ENCODE measurements at places on chromosomes 2 and 18.

GRCh38 chr18:25284861-25285550 is 67.0 kb downstream of the ZNF521 start:
- DNase-seq: peak; percentile 61

DNA sequence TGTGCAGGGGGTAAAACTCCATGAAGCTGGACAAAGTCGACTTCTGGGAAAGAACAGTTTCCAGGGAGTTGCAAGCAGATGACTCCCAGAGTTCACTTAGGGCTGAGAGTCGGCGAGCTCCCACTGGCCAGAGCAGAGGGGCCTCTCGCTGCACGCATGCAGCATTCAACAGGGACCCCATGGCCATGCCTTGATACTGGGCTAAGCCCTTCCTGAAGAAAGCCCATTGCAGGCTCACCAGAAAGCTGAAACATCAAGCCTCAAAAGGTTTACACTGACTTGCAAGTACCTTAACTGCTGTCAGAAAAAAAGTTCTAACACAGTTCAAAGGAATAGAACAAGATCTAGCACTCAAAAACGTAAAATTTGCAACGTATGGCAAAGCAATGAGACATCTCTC is 56.4 kb downstream of the NDUFA10 start:
- DNase-seq: no peak

GRCh38 chr2:2701813-2702212 is 370.7 kb upstream of the MYT1L start:
- DNase-seq: no peak

DNA sequence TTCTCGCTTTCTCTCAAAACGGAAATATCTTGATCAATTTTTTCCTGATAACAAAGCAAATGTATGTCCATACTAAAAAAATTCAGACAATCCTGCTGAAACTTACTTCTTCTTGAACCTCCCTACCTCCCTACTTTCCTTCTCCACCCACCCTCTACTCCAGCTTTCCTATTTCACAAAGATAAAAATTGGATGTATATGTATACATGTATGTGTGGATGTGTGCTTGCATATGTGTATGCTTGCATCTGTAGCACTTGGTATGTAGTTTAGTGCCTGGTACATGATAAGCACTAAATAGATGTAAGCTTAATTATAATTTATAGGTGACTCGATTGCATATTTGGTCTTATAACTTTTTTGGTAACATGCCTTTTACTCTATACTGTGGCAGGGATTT is 167.5 kb upstream of the ITGA4 start:
- DNase-seq: no peak

DNA sequence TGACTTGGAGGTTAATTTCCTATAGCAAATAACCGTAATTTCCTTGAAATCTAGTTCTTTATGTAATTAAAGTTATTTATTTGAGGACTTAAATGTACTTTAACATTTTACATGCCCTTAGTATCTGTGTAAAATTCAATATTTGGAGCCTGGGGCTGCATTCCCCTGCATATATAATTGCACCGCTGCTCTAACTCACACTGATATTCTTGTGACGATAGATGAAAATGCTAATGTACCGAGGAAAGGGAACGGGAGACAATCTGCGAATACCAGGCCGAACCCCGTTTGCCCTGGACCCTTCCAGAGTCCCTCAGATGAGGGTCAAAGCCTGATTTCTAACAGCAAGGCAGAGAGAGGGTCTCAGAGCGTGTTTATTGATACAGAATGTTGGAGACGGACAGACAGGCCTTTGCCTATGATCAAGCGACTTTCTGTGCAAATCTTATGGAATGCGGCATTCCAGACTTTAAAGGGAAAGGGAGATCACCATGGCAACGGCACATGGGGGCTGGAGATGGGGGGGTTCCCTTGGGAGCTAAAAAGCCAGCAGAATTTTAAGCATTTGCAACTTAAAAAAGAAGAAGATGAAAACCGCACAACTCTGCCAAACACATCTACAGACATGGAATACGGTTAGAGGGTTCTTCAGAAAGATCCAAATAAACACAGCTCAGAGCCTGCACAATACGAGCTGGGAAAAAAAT is 57.6 kb upstream of the TWIST2 start:
- DNase-seq: peak; percentile 79

GRCh38 chr2:112889976-112890375 is 21.0 kb upstream of the IL37 start:
- no peak for DNase-seq

GRCh38 chr2:226300196-226300886 is 499.3 kb downstream of the IRS1 start:
- DNase-seq: no peak

- DNase-seq: no peak
These were observed 9.1 kb upstream of the UNC80 start for GRCh38 chr2:209762563-209762962.

DNA sequence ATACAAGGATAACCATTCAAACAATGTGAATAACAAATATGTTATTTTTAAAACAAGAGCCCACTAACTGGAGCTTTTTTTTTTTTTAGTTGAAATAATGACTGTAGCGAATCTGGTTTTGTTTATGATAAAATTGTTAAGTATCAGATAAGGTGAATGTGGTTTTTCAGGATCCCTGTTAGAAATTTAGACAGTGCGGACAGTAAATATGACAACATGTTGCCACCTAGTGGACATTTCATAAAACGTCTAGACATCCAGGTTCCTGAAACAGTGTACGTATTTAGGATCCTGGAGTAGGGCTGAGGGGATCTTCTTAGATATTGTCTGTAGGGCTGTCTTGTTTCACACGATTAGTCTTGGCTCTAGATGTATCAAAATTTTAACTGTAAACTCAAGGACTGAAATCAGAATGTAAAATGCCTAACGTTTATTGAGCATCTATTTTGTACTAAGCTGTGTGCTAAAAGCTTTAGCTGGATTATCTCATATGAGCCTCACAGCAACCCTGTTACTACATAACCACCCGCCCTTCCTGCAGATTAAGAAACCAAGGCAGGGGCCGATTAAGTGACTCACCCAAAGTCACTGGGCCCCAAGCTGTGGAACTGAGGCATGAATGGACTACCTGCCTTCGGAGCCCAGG is 23.9 kb upstream of the CCDC68 start:
- DNase-seq: peak; percentile 64

GRCh38 chr2:194815475-194815874 is 841.6 kb upstream of the SLC39A10 start:
- no peak for DNase-seq

GRCh38 chr2:241489088-241489487 is 19.3 kb downstream of the STK25 start:
- DNase-seq: no peak

GRCh38 chr2:169743549-169743948 is 9.9 kb downstream of the KLHL23 start:
- no peak for DNase-seq

DNA sequence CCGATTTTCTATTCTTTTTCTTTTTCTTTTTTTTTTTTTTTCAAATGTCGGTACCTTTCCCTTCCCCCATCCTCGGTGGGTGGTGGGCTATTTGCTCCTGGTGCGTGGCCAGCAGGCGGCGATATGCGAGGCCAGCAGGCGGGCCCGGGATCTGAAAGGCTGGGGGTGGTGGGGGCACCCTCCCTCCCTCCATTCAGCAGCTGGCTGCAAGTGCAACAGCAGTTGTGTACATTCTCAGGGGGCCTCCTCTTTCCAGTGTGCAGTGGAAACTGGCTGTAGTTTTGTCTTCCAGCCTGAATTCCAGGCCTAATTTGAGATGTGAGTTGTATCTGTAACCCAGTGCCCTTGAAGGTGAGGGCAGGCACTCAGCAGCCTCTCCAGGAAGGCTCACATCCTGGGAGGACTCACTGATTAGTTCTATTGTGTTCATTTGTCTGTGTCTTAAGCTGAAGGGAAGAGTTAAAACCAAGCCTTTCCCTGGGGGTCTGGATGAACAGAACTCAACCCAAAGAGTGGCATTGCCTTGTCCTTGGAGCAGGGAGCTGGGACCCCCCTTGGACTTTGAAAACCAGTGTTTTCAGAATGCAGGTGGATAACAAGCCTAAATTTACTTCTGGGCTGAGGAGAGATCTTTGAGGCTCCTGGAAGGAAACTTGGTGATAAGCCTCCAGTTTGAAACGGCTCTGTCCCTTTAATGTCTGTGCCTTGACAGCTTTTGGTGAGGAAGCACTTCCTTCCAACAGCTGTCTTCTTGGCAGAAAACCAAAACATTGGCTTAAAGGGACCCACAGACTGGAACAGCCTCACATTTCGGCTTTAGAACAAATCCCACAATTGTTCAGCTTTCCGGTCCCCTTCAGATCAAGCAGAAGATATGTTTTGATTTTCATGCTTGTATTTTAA is 3.3 kb downstream of the MYCN start:
- DNase-seq: no peak

GRCh38 chr2:84901593-84902120 is 3.8 kb upstream of the TMSB10 start:
- peak; percentile 76 for DNase-seq

DNA sequence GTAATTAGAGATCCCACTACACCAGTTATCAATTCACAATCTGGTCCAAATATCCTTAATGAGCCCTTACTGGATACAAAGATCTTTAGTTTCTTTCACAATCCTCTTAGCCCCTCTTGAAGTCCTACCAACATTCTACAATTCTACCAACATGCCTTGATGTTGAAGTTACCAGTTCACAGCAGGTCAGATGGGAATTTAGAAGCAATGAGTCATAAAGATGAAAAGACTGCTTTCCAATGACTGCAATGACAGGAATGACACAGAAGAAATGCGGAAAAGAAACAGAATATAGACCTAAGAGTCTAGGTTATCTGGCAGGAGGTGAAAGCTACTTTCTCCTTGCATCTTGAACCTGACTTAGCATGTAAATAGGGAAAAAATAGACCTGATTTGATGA is 24.5 kb downstream of the RTTN start:
- DNase-seq: peak; percentile 44

DNA sequence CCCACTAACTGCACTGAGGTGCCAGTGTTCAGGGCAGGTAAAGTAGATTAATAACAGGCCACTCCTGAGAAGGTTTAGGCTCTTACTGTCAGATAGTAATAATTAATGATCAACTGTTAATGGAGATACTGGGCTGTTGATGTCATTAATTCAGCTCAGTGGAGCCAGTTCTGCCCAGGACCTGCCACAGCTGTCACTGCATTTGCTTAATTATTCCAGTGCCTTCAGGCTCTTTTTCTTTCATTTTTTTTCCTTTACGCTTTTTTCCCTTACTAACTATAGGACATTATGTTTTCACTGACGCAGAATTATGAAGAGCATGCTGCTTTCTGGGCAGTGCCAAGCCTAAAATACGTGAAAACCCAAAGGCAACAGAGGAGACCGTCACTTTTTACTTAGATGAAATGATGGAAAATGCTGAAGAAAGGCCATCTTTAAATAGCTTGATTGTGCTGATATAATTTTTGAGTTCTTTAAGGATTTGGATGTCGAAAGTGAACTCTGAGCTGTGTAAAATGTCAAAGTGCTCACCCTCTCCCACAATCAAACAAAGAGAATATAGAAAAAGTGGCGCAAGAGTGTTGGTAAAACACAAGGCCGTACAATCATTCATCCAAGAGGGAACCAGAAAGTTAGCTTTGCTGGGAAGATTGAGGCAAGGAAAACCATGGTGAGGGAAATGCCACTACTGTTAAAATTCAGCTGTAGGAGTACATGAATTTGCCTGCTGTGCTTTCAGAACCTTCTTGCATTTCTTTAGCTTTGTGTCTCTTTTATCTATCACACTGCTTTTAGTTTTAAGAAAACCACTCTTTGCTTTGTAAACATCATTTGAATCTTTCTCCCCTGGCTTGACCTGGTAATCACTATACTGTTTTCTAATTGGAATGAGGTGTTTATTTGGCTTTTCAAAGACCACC is 192.0 kb upstream of the ZEB2 start:
- no peak for DNase-seq

DNA sequence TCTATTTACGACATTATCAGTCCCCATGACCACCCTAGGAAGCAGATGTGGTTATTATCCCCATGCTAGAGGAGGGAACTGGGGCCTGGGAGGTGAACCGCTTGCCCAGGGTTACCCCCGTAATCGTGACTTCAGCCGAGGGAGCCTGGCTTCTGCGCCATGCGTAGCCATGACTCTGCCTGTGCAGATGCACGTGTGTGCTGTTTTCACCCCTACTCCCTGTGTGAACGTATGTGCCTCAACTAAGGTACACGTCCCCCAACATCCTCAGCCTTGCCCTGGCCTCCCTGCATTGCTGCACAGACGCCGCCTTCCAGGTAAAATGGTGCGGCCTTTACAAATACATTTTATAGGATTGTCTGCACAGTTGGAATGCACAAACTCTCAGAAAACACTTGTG is 40.2 kb downstream of the LPIN1 start:
- DNase-seq: no peak

- DNase-seq: peak; percentile 82
These were observed 135.4 kb downstream of the COL6A3 start for GRCh38 chr2:237278568-237278967.

- DNase-seq: no peak
These were observed 41.4 kb upstream of the RNU4ATAC start for GRCh38 chr2:121489284-121489683.

DNA sequence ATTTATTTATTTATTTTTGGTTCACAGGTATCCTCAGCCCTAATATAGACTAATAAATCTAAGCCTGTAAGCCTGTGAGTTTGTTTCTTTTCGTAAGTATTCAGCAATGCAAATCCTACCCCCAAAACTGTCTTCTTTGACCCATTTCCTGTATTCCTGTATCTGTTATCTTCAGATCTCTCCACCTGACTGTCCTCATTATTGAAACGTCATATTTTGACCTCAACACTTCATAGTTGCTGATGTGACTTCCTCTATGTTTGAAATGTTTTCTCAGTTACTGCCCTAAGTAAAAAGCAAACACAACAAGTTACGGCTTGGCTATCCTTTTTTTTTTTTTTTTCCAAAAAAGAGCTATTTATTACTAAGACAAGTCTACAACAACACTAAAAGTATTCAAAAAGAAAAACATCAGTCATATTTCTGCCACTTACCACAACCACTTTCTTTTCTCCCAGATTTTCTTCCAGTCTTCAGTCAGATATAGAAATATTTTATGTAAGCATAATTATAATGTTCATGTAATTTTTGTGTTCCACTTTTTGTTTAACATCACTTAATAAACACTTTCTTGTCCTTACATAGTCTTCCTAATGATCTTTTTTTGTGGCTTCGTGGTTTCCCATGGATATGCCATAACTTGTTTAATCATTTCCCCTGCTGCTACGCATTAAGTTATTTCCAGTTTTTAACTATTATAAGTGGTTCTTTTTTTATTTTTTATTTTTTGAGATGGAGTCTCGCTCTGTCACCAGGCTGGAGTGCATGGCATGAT is 45.0 kb upstream of the EML4 start:
- DNase-seq: no peak

DNA sequence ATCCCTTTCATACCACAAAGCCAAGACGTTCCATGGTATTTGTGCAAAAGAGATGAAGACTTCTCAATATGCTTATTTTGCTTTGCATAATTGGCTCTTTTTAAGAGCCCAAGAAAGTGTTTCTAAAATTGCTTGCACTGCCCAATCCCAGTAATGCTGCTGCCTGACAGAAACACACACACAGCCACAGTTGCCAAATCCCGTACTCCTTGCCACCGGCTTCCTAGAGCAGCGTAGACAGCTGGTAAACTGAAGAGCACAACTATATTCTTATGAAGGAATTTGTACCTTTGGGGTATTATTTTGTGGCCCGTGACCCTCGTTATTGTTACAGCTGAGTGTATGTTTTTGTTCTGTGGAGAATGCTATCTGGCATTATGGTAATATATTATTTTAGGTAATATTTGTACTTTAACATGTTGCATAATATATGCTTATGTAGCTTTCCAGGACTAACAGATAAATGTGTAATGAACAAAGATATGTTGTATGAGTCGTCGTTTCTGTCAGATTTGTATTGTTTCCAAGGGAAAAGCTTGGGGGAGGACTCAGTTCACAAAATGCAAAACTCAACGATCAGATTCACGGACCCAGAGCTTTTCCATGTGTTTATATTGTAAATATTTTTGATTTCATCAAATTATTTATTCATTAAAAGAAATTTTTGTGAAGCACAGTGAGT is 202.9 kb upstream of the RAB12 start:
- DNase-seq: no peak

Data from AG20443 (cell line).